ENCODE measurements at places on chromosomes 2 and 18.

DNA sequence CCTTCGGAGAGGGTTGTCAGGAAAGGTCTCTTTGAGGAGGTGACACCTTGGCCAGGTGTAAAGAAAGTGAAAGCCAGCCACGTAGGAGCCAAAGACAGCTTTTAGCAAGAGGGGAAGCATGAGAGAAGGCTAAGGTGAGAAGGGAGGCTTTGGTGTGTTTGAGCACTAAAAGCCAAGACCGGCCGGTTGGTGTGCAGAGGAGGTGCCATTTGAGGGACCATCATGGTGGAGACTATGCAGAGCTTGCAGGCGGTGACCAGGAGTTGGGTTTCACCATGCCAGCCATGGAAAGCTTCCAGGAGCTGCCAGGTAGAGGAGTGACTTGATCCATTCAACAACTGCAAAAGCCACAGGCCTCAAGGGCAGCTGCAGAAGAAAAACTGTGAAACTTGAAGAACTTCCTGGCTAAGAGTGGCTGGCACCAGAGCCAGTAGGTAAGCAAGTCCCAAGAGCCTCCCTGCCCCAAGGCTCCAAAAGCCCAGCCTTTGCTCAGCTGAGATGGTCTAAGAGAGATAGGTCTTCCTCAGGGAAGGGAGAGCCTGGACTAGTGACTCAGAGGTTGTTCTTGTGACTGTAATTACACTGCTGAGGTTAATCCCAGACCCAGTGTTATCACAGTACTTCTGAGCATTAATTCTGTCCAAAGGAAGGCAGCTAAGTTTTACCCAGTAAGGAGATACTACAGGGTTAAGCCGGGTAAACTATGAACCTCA is 319.0 kb downstream of the BCL11A start:
- no peak for DNase-seq

GRCh38 chr2:3408781-3409180 is 29.3 kb downstream of the TRAPPC12 start:
- DNase-seq: no peak

DNA sequence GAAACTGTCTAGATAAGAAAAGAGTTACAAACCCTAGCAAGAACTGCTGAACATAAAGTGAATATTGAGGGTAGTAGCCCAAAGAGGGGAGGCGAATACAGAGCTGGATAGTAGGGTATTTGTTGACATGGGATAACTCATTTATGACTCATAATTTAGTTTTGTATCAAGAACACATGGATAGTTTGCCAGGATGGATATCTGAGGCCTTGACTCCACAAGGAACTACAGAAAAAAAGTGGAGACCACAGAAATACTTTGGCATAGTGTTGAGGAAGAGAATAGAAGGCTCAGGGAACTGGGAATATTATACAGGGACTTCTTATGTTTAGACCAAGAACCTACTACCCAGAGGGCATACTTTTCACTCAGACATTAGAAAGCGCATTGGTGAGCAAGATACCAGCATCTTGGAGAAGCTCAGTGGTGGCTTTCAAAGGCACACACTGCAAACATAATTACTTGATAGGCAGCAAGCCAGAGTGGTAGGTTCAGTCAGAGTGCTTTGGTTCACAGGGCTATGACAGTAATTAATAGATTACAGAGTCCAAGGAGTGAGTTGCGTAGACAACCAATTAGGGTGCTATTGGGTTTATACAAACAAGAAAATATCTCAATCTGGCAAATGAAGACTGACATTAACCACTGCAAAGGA is 51.9 kb upstream of the ZBTB7C start:
- DNase-seq: no peak

DNA sequence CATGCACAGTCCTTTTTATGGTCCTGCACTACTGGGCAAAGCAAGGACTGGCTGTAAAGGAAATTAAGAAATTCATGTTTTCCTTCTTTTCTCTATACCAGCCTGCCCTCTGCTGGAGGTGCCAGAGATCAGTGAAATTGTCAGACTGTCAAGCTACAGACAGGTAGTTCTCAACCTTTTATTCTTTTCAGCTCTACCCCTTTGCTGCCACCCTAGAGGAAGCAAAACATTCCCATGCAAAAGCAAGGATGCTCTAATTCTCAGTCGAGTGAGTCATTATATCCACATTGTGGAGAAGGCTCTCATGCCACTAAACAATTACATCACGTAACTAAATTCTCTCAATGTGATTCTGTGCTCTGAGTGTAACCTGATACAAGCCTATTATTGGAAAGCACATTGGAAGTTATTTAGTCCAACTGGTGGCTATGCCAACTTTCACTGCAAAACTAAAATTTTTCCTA is 25.0 kb upstream of the RAPGEF4 start:
- DNase-seq: peak; percentile 78

- no peak for DNase-seq
Observed at GRCh38 chr2:168233726-168234406, 13.5 kb downstream of the STK39 start.

DNA sequence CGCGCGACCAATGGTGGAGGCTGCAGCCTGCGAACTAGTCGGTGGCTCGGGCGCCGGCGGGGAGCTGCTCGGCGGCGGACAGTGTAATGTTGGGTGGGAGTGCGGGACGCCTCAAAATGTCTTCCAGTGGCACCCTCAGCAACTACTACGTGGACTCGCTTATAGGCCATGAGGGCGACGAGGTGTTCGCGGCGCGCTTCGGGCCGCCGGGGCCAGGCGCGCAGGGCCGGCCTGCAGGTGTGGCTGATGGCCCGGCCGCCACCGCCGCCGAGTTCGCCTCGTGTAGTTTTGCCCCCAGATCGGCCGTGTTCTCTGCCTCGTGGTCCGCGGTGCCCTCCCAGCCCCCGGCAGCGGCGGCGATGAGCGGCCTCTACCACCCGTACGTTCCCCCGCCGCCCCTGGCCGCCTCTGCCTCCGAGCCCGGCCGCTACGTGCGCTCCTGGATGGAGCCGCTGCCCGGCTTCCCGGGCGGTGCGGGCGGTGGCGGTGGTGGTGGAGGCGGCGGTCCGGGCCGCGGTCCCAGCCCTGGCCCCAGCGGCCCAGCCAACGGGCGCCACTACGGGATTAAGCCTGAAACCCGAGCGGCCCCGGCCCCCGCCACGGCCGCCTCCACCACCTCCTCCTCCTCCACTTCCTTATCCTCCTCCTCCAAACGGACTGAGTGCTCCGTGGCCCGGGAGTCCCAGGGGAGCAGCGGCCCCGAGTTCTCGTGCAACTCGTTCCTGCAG is at the start of gene HOXD9:
Gene HOXD9 (plus strand): TSS at position 37 of the 728 bp plus-strand sequence. CDS start 50 bp downstream, at position 87.
- no peak for DNase-seq

GRCh38 chr2:67015681-67016080 is 381.5 kb upstream of the ETAA1 start:
- no peak for DNase-seq

DNA sequence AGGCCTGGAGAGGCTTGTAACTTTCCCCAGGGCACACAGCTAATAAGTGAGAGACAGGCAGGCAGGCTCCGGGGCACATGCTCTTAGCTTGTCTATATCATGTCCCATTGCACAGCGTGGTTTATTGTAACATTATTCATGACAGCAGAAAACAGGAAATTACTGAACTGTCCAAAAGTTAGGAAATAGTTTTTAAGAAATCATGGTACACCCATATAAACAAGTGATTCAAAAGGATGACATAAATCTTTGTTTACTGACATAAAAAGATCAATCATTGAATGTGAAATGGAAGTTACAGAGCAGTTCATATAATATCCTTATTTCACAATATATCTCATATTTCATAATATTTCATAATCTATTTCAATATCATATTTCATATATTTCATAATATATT is 34.3 kb upstream of the TXNDC2 start:
- DNase-seq: no peak

DNA sequence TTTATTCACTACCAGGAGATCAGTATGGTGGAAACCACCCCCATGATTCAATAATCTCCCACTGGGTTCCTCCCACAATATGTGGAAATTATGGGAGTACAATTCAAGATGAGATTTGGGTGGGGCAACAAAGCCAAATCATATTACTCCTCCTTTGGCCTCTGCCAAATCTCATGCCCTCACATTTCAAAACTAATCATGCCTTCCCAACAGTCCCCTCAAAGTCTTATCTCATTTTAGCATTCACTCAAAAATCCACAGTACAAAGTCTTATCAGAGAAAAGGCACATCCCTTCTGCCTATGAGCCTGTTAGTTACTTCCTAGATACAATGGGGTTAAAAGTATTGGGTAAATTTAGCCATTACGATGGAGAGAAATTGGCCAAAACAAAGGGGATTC is 989.5 kb upstream of the CNTNAP5 start:
- DNase-seq: no peak

- DNase-seq: no peak
Observed at GRCh38 chr2:12412898-12413305, 303.8 kb upstream of the TRIB2 start.

GRCh38 chr2:53631313-53632125 is 136.1 kb upstream of the CHAC2 start:
- no peak for DNase-seq

- peak; percentile 53 for DNase-seq
Observed at GRCh38 chr2:212686285-212686895, 147.8 kb upstream of the ERBB4 start.

DNA sequence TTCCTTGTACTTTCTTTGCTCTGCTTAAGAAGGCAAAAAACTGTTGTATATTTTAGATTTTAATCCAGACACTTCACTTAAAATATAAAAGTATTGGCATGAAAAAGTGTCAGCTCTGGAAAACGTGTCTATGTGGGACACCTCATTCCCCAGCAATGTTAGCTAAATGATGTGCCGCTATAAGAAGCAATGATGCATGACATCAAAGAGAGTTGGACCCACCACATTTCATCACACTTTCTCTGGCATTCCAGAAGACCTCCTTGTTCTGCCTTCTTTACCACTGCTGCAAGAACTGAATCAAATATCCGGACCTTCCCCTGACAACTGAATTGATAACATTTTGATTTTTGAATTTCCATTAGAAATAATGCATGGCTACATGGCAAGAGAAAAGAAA is 242.4 kb upstream of the TANK start:
- DNase-seq: no peak

- no peak for DNase-seq
Observed at GRCh38 chr18:13641551-13642439, 84.6 kb downstream of the FAM210A start.

DNA sequence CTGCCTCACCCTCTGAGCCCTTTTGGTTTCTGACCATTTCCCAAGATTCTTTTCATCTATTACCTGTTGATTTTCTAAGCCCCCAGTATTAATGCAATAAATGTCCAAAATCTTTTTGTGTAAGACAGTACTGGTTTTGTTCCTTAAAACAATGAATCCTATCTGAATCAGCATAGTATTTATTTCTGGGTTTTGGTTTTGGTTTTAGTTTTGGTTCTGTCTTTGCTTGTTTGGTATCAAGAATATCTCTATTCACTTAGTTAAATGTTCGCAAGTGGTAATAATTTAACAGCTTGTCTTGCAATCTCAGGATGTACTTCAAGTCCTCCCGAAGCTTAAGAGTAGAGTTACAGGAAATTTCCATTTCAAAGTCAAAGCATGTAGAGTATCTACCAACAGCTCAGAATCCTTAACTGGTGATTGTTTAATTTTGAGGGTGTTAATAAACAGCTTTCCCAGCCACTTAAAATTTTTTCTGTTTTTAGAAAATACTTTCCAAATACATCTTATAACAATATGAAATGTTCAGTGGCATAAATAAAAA is 67.7 kb upstream of the NEDD4L start:
- no peak for DNase-seq

GRCh38 chr2:175525975-175526374 is 344.5 kb upstream of the ATP5MC3 start:
- DNase-seq: no peak

- no peak for DNase-seq
Observed at GRCh38 chr18:5466256-5466655, 77.5 kb downstream of the EPB41L3 start.

DNA sequence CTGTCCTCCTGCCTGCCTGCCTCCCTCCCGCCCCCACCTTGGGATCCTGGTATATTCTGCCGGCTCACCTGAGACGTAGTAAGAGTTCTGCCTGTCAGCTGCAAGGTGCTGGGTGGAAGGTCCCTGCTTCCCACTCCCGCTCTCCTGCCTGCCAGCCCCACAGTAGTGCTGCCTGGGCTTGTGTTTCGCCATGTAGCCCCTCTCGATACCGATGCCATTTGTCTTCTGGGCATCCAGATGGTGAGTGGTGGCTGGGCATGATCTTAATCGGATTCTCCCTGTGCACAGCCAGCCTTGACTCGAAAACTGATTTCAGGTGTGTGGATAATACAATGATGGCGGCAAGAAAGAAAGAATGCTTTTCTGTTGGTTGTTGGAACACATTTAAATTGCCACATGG is 184.9 kb downstream of the AGAP1 start:
- DNase-seq: peak; percentile 27

- DNase-seq: no peak
Observed at GRCh38 chr18:62716619-62717168, 1.4 kb downstream of the PHLPP1 start.

DNA sequence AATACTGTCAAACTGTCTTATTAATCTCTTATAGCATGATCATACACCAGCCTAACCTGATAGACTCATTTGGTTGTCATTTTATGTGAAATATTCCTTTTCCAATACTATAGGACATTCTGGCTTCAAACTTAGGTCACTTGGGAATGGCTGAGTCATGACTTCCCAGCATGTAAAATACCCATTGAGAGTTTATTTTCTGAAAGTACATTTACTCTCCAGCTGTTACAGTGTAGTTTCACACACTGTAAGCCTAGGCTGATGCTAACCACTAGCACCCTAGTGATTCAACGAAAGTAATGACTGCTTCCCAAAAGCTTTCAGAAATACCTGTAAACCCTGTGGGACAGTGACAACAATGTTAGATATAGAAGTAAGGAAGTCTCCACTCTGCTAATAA is 93.8 kb downstream of the FIGN start:
- DNase-seq: no peak

GRCh38 chr2:80128080-80128479 is 176.5 kb downstream of the LRRTM1 start:
- no peak for DNase-seq

DNA sequence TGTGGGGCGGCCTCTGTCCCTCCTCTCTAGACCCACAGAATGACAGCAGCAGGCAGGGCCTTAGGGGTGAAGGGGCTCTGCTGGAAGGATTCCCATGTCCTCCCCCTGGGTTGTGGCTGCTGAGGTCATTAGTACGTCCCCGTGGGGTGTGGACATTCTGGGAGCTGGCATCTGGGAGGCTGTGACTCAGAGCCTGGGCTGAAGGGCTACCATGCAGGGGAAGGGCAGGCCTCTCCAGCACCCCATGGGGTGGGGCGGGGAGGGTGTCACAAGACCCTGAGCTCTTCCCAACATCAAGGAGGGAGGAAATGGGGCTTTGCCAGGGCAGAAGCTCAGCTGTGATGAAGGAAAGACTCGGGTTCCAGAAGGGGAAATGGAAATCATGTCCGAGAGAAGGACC is 105.8 kb upstream of the SMAD2 start:
- no peak for DNase-seq

DNA sequence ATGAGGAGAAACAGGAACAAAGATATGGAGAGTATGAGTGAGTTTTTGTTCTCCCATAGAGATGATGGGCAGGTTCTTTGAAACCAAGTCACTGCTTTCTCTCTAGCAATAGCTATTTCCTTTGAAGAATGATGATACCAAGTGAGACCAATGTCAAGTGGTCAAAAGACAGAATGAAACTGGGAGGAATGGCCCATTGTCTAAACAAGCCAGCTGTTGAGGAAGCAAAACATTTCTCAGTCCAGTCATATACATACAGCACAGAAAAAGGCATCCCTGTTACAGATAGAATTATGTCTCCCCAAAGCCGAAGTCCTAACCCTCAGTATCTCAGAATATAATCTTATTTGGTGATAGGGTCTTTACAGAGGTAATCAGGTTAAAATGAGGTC is 66.1 kb upstream of the EPC2 start:
- no peak for DNase-seq

GRCh38 chr2:203730076-203730729 is 23.8 kb downstream of the CD28 start:
- no peak for DNase-seq

Measured in G401 (cell line).